ENCODE measurements at places on chromosomes 6 and 20.

DNA sequence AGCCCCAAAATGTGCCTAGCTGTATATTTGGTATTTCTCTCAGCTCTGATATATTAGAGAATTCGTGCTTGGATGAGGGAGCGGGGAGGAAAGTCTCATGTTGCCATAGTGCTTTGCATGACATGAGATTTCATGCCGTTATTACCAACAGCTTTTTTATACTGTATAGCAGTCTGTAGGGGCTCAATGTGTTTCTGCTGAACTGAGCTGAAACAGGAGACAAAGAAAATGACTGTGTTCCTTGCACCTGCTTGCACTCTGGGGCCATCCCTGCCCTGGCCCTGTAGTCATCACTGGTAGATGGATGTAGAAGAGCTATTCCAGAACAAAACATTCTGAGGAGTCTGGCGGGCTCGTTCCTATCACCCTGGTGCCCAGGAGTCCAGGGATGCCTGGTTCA is 128.0 kb upstream of the SASH1 start:
- DNase-seq, result no peak

DNA sequence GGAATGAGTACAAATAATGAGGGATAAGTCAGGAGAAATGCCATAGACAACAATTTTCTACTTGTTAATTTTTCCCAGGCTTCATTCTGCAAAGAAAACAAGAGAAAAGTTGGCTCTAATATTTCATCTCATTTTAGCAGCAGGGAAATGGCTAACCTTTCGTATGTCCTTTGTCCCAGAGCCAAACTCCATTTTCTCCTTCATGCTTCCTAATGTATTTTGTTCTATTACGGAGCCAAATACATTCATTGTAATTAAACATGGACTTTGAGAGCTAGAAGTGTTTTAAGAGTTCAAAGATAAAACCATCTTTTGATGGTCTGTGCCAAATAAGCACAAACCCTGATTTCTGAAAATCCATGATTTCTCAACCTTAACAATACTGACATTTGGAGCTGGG is 136.9 kb downstream of the PTCHD4 start:
- DNase-seq, result no peak

GRCh38 chr6:110399219-110400071 is 15.9 kb downstream of the DDO start:
- DNase-seq, result no peak

DNA sequence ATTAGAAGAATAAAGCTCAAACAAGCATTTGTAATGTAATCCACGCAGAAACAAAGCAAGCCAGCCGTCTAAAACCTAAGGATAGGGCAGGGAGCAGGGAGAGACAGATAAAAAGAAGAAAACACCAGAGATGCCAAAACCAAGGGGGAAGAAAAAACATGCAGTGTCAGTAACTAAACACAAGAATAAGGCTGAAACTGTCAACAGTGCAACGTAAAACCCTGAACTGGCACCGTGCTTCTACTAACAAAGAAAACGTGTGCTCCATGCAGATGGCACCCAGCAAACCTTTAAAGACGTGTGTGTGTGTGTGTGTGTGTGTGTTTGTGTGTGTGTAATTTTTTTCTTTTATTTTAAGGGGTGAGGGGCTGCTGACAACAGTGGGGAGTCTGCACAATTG is 88.4 kb upstream of the TAB2 start:
- no peak for DNase-seq

DNA sequence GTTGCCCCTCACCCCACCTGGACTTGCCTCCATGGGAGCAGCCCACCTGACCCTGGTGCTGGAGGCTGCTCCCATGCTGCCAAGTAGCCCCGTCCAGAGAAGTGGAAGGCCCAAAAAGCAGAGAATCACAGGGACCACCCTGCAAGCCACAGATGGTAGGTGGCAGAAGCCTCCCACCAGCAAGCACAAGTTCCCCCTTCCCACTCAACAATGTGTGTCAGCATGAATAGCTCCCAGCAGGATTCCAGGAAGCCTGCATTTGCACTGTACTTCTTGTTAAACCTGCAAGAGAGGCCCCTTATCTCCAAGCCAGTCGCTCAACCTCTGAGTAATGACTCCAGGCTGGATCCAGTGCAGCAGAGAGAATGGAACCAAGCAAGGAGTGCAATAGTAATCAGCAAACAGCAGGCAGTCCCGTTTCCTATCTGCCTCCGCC is 180.8 kb upstream of the CST7 start:
- DNase-seq, result no peak

- no peak for DNase-seq
These were observed 532 bp upstream of the PM20D2 start for GRCh38 chr6:89145091-89145955.

DNA sequence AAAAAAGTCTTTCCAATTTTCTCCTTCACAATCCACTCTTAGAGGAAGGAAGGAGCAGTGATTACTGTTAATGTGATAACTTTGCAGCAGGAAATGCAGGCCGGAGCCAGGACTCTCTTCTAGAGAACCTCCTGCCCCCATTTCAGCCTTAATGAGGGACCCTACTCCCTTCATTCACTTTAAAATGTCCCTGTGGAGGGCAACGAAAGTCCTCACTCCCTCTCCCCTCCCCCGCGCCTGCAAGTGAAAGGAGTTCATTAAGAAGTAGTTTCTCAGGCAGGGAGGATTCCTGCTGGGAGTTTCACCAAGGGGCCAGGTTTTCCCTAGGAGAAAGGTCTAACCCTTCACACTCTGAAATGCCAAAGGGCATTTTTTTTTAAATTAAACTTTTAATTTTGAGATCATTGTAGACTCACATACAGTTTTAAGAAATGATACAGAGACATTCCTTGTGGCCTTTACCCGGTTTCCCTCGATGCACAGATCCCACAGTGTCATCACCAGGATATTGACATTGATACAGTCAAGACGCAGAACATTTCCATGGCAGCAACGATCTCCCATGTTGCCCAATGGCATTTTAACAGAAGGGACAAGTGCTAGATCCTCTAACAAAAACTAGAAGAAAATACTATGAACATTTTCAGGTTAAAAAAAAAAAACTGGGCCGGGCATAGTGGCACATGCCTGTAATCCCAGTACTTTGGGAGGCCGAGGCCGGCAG is 6.8 kb upstream of the COMMD7 start:
- DNase-seq, result no peak

DNA sequence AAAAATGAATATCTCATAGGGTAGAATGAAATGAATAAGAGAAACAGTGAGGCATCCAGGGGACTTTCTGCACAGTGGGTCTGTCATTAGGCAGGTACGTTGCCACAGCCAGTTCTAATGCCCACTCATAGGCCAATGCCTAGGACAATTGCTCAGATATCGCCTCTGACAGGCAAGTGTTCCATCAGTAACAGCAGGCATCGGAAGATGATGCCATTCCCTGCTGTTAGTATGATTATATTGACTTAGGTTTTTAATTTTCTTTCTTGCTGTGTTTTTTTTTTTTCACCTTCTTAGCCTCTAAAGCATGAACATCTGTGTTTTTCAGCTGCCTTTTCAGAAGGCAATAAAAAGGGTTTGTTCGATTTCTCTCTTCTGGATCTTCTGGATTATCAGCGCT is 90.7 kb downstream of the PRL start:
- no peak for DNase-seq

GRCh38 chr20:36319356-36320260 is 13.5 kb downstream of the DLGAP4 start:
- DNase-seq, result no peak

GRCh38 chr6:155351273-155352129 is 37.2 kb upstream of the TFB1M start:
- DNase-seq, result no peak
